ENCODE measurements at places on chromosomes 7 and 10. TPM values are rescaled to one million over a fixed set of nuclear protein-coding genes. Genes with fewer than 3 reads are reported as not detected.

SPOCK2 gene
- total RNA-seq = 18.5 TPM

EPO gene
- not detected for total RNA-seq

SLC26A3 gene
- total RNA-seq = not detected

OPALIN gene
- total RNA-seq = not detected

VGF gene
- 9.4 TPM for total RNA-seq

ZNF138 gene
- 102 TPM for total RNA-seq

ZP3 gene
- total RNA-seq = 0.94 TPM

STAG3 gene
- 1.3 TPM for total RNA-seq

GCK gene
- total RNA-seq = 5.3 TPM

SEMA3D gene
- total RNA-seq = 1.6 TPM

PLAC9 gene
- total RNA-seq = 1.3 TPM

SLC16A9 gene
- total RNA-seq = 9.4 TPM

VAX1 gene
- 2.5 TPM for total RNA-seq

OR13A1 gene
- 0.63 TPM for total RNA-seq

ASAH2 gene
- total RNA-seq = 2.5 TPM

SNCG gene
- total RNA-seq = 2.8 TPM

MCM10 gene
- total RNA-seq = 5.0 TPM

OR2A5 gene
- not detected for total RNA-seq

ANXA8L1 gene
- total RNA-seq = not detected

CALML5 gene
- not detected for total RNA-seq

PAX4 gene
- total RNA-seq = not detected

AVPI1 gene
- total RNA-seq = 0.94 TPM

CYP26A1 gene
- 11.6 TPM for total RNA-seq

BTBD16 gene
- not detected for total RNA-seq

TBXAS1 gene
- total RNA-seq = 1.9 TPM

ASB10 gene
- not detected for total RNA-seq

NPFFR1 gene
- total RNA-seq = 1.3 TPM

ICA1 gene
- 32.2 TPM for total RNA-seq

ZNF25 gene
- 60.7 TPM for total RNA-seq

IDI2 gene
- not detected for total RNA-seq

ADCYAP1R1 gene
- 65.4 TPM for total RNA-seq

IGFBP3 gene
- 5.6 TPM for total RNA-seq

RBP3 gene
- not detected for total RNA-seq

HDAC9 gene
- 195 TPM for total RNA-seq

UNC5B gene
- 5.3 TPM for total RNA-seq

NUDT5 gene
- total RNA-seq = 48.8 TPM

AUTS2 gene
- total RNA-seq = 383 TPM

PNLIPRP2 gene
- not detected for total RNA-seq

CACNA2D1 gene
- 275 TPM for total RNA-seq

GRID1 gene
- 26.3 TPM for total RNA-seq

CALHM1 gene
- not detected for total RNA-seq

NKX2-3 gene
- total RNA-seq = not detected

GJC3 gene
- not detected for total RNA-seq

TMEM236 gene
- not detected for total RNA-seq

MMD2 gene
- total RNA-seq = 2.2 TPM

LRRC18 gene
- not detected for total RNA-seq

Data from parietal lobe (tissue), 2 donors.